ENCODE measurements at places on chromosomes 6 and 20.

DNA sequence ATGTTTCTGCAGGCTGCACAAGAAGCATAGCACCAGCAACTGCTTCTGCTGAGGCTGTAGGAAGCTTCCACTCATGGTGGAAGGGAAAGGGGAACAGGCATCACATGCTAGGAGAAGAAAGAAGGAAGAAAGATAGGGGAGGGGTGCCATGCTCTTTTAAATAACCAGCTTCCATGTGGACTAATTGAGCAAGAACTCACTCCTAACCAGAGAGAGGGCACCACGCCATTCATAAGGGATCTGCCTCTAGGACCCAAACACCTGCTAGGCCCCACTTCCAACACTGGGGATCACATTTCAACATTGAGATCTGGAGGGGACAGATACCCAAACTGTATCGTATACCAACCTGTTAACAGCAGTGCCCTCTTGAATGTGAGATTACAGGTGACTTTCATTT lies 46.9 kb upstream of the ARMC2 start:
- no peak for DNase-seq

- no peak for DNase-seq
Observed at GRCh38 chr20:19501476-19502115, 256.5 kb upstream of the RIN2 start.

GRCh38 chr6:136749359-136749997 lies 42.8 kb downstream of the MAP3K5 start:
- no peak for DNase-seq

DNA sequence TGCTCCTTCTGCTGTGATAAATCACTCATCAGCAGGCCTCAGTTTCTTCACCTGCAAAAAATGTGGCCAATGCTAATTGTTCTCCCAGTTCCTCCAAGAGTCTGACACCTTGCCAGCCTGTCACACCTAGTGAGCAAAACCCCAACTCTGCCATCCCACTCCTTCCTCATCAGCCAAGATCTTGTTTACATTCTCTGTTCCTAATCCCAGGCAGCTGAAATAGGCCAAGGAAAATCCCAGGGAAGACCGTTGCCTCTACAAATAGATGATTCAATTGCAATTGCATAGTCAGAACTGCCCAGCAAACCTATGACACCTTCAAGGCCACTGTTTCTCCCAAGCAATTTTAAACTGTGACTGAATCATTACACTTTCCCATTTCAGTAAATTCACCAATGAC lies 78.7 kb downstream of the GMDS start:
- no peak for DNase-seq

DNA sequence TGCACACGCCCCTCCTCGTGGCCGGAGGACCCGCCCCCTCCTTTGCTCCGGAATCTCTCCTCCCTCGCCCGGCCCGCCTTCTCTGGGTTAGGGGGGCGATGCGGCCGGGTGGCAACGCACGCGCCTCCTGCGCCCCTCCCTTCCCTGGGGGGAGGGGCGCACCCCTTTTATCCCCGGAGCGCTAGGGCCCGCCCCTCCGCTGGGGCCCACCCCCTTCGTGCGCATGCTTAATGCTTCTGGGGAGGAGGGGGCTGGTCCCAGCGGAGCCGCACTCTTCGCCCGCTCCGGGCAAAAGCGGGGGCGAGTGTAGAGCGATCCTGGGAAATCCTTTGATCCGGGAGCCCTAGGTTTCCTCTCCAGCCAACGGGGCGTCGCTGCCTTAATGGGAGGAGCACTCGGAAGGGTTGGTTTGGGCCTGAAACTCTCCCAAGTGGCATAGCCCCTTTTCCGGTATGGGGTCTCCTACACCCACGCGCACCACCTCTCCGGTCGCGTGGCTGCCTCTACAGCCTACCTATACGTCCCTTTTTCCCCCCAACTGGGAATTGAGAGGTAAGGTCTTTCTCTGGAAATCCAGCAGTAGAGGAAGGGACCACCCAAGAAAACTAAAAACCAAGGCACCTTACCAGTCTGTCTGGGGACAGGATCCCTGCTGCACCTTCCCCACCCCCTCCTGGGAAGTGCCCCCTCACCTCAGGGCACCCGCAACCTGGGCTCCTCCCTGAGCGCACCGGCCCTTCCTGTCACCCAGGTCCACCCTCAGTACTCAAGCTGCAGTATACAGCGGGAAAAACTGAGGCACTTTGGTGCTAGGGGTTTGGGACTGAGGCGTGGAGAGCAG lies 2.1 kb downstream of the SOX12 start:
- peak; percentile 92 for DNase-seq

DNA sequence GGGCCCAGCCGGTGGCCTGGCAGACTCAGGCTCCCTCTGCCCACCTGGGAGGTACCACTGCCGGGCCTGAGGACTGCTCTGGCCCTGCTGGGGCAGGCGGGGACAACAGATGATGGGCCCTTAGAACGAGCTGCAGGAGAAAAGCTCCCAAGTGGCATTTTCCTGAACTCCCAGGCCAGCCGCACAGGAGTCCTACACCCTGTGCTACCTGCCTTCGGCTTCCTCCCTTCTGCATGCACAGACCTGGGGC lies 41.3 kb downstream of the DSTN start:
- DNase-seq, result no peak

DNA sequence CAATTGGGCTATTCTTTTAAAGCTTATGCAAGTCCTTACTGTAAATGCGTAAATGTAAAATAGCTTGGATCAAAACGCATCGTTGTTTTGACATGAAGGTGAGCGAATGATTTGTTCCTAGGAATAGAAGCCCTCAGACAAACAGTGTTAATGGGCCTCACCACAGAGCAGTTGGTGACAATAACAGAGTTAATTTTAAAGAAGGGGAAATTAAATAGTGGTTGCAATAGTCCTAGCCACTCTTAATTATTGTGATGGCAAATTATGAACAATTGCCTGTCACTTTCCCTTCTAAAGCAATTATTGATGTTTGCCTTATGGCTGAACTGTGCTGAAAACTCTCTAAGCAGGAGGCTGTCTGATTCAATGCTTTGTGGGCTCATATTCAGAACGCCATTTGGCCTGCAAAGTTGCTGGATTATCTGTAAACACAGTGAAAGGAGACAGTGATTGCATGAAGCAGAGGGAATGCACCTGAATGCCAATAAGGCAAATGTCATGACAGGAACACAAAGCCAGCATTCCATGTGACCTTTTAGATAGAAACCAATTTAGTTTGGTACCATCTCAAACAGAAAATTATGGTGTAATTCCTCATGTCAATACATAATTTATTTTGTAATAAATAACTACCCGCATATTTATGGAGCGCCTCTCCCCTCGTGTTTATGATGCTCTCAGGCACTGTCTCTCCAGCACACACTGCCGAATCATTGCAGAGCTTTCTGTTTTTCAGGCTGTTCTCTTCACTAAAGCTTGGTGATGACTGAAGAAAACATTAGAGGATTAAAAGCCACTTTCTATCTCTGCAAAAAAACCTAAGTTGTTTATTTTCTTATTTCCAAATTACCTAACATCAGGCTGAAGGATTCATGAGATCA lies 387.5 kb downstream of the HACE1 start:
- DNase-seq, result no peak

GRCh38 chr6:116309001-116309400 lies 29.3 kb upstream of the TSPYL1 start:
- DNase-seq, result no peak

DNA sequence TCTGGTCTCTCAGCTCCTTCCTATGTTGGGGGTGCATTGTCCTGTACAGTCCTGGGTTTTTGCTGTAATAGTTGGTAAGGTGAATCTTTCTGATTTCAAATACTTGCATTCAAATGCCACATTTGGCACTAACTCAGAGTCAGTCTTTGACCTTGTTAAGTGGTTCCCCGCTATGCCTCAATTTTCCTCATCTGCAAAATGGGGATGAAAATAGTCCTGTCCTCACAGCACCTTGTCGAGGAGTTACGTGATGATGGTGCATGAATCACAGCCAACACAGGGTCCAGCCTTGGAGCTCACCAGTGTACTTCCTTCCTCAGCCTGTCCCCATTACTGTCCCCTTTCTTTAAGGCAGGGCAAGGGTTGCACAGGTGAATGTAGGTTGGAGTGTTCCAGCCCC lies 1.1 kb downstream of the WFDC5 start:
- DNase-seq, result no peak

DNA sequence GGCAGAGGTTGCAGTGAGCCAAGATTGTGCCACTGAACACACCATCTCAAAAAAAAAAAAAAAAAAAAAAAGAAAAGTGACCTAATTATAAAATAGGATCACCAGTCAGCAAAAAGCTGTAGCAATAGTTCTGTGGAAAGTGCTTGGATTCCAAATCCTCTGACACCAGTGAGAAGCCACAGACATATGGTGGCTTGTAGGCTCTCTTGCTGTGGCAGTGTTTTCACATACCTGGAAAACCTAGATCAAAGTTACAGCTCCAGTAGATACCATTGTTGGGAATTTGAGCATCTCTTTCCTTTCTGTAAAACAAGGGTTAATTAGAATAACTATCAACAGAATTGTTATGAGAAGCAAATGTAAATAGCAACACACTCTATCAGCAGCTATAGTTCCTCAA lies 4.1 kb downstream of the CCDC170 start:
- DNase-seq, result no peak

DNA sequence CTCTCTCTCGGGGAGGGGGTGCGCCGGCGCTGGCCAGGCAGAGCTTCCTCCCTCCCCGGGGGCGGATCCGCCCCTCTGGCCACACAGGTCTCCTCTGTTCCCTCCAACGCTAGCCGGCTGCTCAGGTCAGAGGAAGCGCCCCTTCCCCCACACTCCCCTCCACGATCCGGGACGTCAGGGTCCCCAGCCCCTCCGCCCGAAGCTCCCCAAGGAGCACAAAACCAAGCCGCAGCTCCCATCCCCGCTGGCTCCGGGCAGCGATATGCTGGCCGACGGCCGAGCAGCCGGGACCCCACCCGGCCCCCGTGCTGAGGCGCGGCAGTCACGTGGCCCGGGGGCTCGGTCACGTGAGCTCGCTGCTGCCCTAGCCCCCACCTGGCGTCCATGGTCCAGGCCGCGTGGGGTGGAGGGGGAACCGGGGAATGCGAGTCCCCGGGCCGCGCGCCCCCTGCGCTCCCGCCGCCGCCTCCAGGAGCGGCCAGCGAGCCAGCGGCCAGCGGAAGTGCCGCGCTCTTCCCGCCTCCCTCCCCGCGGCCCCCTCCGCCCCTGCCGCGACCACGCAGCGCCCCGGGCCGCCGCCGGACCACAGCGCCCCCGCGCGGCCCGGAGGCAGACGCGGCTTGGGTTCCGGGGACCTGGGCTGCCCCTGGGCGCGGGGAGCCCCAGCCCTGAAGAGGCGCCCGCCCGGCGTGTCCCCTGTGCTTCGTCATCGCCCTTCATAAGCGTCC lies at the start of gene SLC35B2:
Gene SLC35B2, minus strand, starts transcription at position 504 of the 728 bp plus-strand sequence. Its CDS starts 118 bp downstream, at position 386.
- DNase-seq, result peak; percentile 73

DNA sequence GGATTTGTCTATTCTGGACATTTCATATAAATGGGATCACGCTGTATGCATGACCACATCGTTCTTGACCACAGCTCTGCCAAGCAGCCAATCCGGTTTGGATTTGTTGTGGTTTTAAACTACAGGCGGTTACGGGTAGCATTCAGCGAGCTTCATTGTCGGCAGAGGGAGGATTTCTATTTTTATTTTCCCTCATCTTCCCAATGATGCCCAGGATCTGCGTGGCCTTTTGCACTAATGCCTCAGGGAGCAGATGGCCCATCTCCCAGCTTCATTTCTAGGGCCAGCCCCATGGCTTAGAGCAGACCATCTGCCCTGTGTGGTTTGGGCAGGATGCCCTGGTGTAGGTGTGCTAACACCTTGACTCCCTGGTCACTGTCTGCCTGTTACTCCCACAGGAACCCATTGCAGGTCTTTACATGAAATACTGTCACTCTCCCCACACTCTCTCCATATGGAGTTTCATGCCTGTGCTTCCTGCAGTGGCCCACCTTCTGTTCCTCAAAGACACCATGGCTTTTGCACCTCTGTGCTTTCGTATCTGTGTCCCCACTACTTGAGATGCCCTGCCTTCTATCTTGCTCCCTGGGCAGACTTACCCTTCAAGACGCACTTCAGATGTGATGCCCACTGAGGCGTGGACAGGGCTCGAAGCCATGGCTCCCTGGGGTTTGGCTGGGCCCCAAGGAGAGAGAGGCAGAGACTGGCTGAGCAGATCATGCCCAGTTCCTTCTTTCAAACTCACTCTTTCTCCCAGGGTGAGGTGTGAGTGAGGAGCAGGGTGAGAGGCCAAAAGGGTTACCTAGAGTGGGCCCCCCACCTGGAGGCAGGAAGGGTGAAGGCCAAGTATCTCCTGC lies 26.0 kb downstream of the SDCBP2 start:
- DNase-seq, result no peak

GRCh38 chr20:35661053-35661452 lies 3.6 kb downstream of the CPNE1 start:
- no peak for DNase-seq

DNA sequence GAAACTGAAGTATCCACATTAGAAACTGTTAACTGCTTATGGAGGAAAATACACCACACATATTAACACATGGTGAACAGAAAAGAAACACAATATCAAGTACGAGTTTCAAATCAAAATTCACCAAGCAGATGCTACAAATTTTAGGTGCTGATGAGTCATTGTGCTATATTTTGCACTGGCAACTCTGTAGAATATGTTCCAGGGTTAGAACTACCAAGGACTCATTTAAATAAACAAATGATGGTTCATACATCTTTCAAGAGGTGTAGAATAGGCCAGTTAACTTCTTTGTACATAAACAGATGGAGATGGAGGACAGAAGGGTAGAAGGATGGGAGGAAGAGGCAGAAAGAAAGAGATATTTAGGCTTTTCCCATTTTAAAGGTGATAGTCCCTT lies 184.9 kb downstream of the ARHGAP18 start:
- no peak for DNase-seq

- peak; percentile 75 for DNase-seq
Observed at GRCh38 chr6:129498950-129499842, 210.8 kb downstream of the ARHGAP18 start.

DNA sequence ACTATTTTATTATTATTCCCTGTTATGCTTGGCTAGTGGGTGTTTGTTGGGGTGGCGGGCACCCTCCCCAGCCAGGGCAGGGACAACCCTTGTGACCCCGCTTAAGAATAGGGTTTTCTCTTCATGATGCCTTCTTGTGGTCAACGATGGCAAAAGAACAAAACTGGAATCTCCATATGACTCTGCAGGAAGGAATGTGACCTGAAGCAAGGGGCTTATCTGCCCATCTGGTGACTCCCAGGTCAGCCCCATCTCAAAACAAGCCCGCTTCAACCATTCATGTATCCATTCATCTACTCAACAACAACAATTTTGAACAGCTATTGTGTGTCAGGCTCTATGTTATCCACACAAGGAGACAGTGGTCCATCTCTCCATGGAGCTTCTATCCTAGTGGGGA lies 30.9 kb upstream of the TGM6 start:
- peak; percentile 8 for DNase-seq

DNA sequence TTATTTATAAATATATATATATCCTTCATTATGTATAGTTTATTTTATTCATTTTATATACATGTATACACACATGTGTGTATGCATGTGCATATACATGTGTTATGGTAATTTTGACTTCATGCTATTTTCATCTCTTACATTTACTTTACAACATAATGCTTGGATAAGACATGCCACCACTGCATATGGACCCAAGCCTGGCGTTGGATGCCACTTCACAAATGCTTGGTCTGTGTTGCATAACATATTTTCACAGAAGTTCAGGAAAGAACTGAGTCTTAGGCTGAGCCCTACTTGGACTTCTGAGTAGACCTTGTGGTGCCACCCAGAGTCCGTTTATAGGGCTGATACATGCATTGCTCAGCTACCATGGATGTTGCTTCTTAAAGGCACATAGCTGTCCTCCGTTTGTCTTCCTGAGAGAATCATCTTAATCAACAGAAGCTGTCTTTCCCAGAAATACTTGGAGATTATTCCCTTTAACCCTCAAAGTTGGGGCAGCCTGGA lies 337.8 kb downstream of the BTBD3 start:
- DNase-seq, result peak; percentile 17

- no peak for DNase-seq
Observed at GRCh38 chr6:118122801-118123200, 215.7 kb downstream of the SLC35F1 start.

- no peak for DNase-seq
Observed at GRCh38 chr6:142373268-142374090, 71.7 kb downstream of the ADGRG6 start.
